ENCODE measurements at places on chromosomes 11 and 22. TPM values are rescaled to one million over a fixed set of nuclear protein-coding genes. Genes with fewer than 3 reads are reported as not detected.
A peak's percentile ranks its signal among the peaks of the same experiment; 100 is the strongest.

DNA sequence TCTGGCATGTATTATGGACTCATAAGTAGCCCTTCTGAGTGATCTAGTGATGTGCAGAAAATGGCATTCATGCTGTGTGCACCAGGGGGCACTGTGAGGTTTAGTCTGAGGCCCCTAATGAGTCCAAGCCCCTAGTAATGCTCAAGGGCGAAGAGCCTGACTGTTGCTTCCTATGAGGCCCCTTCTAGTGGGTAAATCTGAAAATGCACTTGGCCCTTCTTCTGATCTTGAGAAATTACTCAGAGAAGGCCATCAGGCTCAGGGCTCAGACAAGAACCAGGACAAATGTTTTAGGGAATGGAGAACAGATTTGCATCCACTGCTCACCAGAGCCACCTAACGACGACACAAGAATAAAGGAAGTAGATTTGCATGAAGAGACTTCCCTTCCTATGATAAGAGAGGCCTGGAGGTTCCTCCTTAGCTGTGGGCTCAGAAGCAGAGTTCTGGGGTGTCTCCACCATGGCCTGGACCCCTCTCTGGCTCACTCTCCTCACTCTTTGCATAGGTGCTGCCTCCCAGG lies 75.8 kb downstream of the GGTLC2 start:
- DNase-seq, result peak; percentile 33

The TMPRSS6 gene
- total RNA-seq, result not detected

The RBMXL2 gene
- total RNA-seq, result not detected

DNA sequence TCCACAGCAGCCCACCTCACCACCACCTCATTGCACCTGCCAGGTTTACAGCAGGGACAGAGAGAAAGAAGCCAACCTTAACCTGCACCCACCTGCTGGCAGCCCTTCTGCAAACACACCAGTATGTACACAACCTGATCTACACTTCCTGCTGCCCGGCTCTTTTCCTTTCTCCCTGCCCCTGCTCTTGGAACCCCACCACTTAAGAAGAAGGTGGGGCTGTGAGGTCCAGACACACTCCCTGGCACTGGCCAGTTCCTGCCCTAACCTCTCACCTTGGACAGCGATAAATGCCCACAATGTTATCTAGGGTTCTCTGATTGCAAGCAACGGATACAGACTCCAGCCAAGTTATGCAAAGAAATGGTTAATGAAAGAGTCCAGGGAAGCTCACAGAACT lies 10.8 kb upstream of the SLC35C1 start:
- no peak for DNase-seq

The GGT5 gene
- total RNA-seq, result 0.10 TPM

GRCh38 chr11:6321961-6322362 lies 1.7 kb upstream of the CAVIN3 start:
- DNase-seq, result peak; percentile 79

The GSTT2 gene
- not detected for total RNA-seq

- DNase-seq, result no peak
Observed at GRCh38 chr11:8788616-8789015, 106.0 kb downstream of the RPL27A start.

The FGF3 gene
- not detected for total RNA-seq

- no peak for DNase-seq
Observed at GRCh38 chr22:19520566-19521305, 3.5 kb downstream of the CLDN5 start.

The GRAP2 gene
- not detected for total RNA-seq

DNA sequence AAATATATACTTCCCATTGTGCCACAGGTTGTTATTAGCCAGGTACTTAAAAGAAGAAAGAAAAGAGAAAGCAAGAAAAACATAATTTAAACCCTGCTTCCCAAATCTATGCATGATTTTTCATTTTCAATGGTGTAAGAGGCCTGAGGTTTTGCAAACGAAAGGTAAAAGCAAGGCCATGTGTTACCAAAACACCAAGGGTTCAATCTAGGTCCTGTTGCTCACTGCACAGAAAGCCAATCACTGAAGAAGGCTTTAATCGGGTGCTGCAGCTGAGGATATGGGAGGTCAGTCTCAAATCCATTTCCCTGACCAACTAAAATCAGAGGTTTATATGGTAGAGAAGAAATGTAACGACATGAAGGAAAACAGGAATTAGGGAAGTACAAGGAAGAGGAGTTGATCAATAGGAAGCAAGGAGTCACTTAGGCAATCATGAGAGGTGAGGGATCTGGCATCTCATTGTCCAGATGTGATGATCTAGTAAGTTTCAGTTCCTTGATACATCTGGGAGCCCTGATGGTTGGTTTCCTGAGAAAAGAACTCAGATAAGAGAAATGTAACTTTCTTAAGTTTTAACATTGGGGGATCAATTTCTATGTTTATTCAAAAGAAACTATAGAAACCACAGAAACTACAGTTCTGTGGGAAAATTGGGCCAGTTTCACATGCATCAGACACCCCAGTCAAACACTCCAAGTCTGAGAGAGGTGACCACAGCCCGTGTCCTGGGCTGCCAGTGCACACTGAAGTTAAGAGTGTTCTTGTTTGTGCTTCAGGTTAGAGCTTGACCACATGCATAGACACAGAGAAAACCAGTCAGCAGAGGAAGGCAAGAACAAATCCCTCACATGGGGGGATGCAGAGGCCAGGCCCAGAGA lies 18.1 kb upstream of the DKK3 start:
- no peak for DNase-seq

The B3GAT1 gene
- total RNA-seq, result under 0.01 TPM

- no peak for DNase-seq
Observed at GRCh38 chr22:37520776-37521191, 1.6 kb upstream of the CARD10 start.

The MPZL3 gene
- 15.8 TPM for total RNA-seq

DNA sequence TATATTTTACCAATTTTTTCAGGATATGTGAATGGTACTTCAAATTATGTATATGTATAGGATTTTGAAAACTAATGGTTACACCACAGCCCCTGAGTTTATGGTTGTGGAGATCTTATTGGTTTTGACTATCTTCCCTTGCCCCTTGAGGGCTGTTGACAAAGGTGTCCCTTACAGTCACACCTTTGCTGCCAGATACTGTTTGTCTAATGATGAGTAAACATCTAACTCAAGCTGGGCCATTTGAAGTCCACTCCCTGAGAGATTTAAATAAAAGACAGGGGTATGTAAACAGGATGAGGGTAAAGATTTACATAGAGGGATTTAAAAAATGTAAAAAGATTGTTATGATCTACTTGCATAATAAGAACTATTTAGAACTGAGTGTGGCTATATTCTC lies 38.9 kb upstream of the LUZP2 start:
- no peak for DNase-seq

The SSTR3 gene
- total RNA-seq, result not detected

The OR2AT4 gene
- not detected for total RNA-seq

The OR51I1 gene
- total RNA-seq, result not detected

The PNPLA5 gene
- not detected for total RNA-seq

DNA sequence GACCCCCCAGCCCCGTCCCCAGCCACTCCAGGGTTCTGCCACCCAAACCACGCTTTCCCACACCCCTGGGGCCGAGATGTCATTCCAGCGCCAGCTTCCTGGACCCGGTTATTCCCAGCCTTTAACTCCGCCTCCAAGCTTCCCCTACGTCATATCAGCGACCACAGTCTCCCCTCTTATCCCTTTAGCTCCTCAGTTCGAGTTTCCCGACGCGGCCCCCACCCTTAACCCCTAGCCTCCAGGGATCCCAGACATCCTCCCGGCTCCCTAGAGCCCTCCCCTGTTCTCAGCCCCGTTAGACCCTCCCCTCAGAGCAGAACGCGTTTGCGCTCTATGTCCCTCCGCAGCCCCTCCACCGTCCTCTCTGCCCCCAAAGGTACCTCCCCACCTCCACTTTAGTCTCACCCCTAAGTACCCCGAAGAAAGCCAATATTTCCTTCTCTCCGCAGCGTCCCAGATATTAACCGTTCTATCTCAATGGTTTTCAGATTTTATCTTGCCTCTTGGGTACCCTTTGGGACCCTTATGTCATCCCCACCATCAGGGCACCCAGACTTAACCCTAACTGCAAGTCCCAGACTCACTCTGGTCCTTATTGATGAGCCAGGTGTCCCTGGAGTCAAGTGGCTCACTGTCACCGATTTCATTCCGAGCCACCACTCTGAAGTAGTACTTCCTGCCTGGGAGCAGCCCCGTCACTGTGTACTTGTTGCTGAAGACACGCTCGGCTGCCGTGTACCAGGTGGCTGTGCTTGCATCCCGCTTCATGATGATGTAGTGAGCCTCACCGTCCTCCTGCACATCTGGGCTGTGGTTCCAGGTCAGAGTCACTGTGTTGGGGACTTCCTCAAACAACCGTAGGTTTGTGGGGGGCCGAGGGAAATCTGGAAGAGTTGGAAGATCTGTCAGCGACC lies 8.0 kb downstream of the TMEM86A start:
- peak; percentile 54 for DNase-seq

DNA sequence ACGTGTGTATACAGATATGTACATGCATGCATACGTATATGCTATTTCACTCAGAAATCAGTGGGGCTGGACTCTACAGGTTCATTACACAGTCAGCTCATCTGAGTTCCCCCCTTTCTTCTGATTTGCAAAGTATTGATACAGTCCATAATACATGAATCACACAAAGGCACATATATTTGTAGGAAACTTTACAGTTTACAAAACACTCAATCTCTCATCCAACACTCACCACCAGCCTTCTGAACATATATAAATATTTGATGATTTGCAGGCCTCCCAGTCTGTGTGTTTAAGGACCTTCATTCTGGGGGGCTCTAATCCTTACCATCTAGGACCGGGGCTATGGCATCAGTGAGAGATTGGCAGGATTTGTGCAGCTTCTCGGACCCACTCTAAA lies 293.8 kb downstream of the TENM4 start:
- no peak for DNase-seq
